ENCODE measurements at places on chromosomes 11 and 22. TPM values are rescaled to one million over a fixed set of nuclear protein-coding genes. Genes with fewer than 3 reads are reported as not detected.

Gene KRTAP5-11
- total RNA-seq, result not detected

Gene IGLL5
- total RNA-seq, result not detected

Gene ROBO4
- not detected for total RNA-seq

Gene GLYATL1
- 0.33 TPM for total RNA-seq

Gene CASP1
- total RNA-seq, result 2.7 TPM
